ACHN (cell line): ENCODE measurements at places on chromosomes 3 and 15.

- DNase-seq = no peak
These were observed 97.9 kb downstream of the RAP2B start for GRCh38 chr3:153259956-153260355.

DNA sequence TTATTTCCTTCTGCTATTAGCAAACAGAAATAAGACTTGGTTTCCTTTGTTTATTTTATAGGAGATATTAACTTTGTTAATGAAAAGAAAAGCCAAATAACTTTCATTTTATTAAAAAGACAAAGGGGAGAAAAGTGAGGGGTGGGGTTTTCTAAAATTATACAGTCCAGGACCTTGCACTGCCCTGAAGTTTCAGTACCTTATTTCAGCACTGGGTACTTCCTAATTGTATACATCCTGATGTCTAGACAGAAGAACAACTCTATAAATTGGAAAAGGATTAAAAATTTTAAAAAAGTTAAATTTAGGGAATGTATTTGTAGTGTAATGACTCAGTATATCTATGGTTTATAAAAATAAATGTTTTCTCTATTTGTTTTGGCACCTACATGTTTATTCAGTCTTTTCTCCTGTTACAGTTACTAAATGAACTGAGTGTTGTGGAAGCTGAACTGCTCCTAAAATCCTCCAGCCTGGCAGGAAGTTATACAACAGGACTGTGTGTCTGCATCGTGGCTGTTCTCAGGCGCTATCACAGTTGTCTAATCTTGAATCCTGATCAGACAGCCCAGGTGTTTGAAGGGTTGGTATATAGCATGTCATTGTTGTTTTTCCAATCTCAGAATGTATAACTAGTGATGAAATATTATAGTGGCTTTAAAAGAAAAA lies 27.6 kb upstream of the P2RY13 start:
- no peak for DNase-seq

DNA sequence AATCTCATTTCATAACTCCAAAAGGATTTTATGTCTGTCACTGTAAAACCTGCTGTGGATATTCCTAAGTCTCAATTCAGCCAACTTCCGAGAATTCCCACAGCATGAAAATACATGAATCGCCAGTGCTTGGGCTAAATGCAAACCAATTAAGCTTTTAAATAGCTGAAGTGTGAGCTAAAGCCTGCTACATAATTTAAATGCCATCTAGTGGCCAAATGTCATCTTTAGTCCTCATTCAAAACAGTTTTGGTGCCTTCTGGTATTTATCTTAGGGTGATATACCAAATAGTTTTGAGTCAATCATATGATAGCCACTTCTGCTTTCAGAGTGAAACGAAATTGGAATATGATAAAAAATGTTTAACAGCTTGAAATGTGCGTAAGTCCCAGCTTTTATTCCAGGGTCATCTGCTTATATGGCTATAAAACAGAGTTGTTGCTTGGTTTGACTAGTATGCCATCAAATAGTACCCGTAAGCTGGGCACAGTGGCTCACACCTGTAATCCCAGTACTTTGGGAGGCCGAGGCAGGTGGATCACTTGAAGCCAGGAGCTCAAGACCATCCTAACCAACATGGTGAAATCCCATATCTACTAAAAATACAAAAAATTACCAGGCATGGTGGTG lies 41.8 kb upstream of the CCNL1 start:
- DNase-seq = peak; percentile 45

- peak; percentile 71 for DNase-seq
These were observed 12.6 kb upstream of the LMAN1L start for GRCh38 chr15:74799856-74800558.

GRCh38 chr3:65402597-65402996 lies 636.1 kb downstream of the MAGI1 start:
- DNase-seq = peak; percentile 92

GRCh38 chr3:156615592-156616173 lies 58.7 kb upstream of the TIPARP start:
- DNase-seq = peak; percentile 93

DNA sequence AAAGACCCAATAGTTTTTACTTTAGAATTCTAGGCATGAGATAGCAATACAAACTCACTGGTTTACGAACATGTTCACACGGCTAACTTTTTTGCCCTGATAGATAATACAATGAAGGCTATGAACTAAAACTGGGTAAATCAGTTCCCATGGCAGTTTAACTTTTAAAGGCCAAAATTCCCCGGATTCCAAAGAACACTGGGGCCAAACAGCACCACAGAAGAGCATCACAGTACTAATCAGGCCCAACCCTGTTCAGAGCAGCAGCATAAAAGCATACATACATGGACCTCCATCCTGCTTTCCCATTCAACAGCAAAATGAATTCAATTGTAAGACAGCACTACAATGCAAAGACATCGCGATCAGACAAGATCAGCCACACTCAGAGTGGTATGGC lies 540.3 kb upstream of the CCDC54 start:
- no peak for DNase-seq

- DNase-seq = no peak
These were observed 190.6 kb downstream of the SHQ1 start for GRCh38 chr3:72657666-72658065.

- DNase-seq = no peak
These were observed 457.0 kb upstream of the ALCAM start for GRCh38 chr3:104909721-104910120.

GRCh38 chr3:109098079-109098644 lies 19.8 kb downstream of the MORC1 start:
- peak; percentile 2 for DNase-seq

DNA sequence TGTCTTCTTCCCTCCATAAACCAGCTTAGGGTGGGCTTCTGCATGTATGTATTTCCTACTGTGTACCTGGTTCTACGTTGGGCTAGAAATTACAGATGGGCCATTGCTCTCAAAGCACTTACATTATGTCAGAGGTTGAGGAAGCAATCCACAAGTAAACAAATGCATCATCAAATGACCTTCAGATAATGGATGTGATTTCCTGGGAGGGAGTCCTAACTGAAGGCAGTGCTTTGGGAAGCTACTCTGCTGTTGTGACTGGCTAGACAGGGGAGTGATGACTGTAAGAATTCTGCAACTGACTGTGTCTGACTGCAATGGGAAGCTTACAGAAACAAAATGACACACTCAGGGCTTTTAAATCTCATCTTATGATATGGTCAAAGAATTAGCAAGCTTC lies 71.0 kb upstream of the PRR23E start:
- DNase-seq = no peak

GRCh38 chr3:125001557-125002413 lies 54.0 kb downstream of the HEG1 start:
- DNase-seq = no peak

- no peak for DNase-seq
These were observed 101.1 kb downstream of the LRIG1 start for GRCh38 chr3:66399529-66400232.

DNA sequence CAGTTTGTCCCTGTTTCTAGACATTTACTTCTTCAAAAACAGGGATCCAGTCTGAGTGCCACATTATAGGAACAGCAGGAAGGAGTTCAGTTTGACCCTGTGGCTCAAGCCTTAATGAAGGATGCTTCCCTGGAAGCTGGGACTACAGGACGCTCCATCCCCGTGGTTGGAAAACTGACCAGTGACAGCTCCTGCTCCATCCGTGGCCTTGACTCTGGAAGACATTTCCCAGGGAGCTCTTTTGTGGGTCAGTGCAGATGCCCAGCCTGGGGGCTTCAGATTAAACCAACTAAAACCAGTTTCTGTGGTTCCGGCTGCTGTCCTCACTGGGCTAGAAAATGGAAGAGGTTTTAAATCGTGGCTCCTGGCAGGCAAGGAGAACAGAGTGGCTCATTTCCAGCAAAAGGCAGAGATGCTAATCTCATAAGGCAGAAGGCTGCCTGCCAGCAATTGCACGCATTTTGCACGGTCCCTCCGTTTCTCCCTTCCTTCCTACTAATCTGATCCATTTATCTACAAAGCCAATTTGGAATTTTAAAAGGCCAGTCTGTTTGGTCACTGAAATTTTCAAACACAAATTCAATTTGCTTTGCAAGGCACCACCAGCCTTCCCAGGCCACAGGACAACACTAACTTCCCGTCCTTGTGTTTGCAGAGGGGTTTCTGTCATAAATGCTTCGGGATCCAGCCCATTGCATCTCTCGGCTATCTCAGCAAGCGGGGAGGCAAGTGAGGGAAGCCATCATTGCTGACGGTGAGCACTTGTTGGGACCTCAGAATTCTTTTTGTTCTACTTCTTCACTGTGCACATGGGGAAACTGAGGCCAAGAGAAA lies 6.2 kb upstream of the SSUH2 start:
- DNase-seq = no peak

DNA sequence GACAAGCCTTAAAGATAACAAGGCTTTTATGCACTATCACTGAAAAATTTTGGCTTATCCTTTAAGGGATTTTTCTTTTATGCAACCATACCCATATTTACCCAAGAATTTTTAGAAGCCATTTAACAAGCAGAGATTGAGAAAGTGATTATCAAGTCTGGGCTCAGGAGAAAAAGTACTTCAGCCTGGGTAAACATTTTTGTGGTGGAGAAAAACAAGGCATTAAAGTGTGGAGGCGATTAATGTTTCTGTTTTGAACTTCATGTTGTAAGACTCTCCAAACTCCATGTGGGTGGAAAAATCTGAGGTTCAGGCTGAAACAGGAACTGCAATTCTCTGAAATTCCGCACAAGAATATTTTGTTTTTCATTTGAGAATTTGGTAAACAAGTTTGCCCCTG lies 260.4 kb upstream of the KCNMB2 start:
- DNase-seq = no peak

DNA sequence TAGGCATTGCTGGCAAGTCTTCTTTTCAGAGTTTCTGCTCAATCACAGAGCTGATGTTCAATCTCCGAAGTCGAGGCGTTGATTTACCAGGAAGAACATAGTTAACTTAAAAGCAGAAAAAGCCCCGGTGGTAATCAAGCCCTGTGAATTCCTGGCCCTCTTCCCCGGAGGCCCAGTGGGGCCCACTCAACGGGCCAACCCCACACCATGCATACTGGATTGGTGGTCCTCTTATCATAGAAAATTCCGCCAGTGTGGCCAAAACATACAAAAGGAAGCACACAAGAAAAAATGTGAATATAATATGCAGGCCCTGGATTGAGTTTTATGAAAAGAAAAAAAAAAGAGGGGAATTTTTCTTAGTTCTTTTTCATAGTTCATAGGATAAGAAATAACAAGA lies 873.0 kb upstream of the NR2F2 start:
- DNase-seq = no peak

- no peak for DNase-seq
These were observed 512.0 kb upstream of the ZNF385D start for GRCh38 chr3:22263042-22263441.

GRCh38 chr15:89127054-89127702 lies 38.9 kb downstream of the ABHD2 start:
- no peak for DNase-seq

DNA sequence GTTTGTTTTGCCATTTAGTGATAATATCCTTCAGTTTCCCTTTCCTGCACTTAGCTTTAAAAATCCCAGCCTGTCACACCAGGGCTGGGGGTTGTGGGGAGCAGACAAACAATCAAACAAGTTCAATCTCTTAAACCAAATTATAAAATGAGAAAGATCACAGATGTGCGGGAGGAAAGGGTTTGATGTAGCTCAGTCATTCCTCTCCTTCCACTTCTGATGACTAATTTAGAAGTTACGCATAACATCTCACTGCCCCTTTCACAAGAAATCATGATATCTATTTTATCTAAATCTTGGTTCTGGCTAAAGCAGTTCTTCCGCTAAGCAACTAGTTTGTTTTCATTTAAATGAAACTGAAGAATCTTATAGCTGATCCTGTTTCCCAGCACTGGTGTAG lies 34.1 kb upstream of the ATG7 start:
- peak; percentile 53 for DNase-seq

GRCh38 chr15:92495446-92495845 lies 101.8 kb downstream of the ST8SIA2 start:
- no peak for DNase-seq

DNA sequence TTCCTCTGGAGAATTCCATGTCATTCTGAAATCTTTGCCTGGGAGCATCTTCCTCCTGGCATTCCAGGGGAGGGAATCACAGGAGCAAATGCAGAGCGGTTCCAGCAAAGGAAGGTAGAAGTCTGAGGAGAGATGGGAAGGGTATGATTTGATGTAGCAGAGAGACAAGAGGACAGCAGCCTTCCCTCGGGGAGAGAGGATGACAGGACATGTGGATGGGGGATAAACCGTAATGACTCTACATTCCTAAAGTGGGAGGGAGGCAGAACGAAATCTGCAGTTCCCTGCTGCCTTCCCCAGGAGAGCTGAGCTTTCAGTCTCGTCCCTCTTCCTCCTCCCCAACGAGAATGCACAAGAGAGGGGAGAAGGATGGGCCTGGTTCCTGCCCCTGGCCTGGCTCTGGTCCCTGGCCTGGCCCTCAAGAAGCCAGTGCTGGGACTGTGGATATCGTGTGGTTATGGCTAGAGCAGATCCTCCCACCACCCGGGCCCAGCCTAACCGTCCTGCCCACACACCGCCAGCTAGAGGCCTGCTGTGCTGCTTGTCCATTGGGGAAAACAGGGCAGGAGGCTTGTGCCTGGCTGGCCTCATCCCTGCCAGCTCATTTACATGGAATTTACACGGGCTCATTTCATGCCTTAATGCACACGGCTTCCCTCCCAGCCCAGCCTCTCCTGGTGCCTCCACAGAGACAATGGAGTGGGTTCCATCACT lies 26.6 kb downstream of the SEMA7A start:
- peak; percentile 87 for DNase-seq

DNA sequence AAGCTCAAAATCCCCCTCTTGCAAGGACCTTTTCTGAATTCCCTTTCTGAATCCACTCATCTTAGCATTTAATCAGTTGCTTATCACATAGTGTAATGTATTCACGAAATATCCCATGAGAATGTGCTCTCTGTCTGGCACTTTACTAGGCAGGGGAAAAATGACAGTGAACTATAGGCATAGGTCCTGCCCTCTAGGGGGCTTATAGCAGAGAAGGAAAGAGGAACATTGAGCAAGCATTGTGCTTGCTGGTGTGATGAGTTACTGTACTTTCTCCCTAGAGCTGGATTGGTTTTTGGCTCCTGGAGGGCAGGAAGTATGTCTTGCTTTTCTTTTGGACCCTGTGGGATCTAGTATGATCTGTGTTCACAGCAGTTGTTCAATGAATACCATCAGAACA lies 26.5 kb downstream of the DUOX2 start:
- DNase-seq = no peak

DNA sequence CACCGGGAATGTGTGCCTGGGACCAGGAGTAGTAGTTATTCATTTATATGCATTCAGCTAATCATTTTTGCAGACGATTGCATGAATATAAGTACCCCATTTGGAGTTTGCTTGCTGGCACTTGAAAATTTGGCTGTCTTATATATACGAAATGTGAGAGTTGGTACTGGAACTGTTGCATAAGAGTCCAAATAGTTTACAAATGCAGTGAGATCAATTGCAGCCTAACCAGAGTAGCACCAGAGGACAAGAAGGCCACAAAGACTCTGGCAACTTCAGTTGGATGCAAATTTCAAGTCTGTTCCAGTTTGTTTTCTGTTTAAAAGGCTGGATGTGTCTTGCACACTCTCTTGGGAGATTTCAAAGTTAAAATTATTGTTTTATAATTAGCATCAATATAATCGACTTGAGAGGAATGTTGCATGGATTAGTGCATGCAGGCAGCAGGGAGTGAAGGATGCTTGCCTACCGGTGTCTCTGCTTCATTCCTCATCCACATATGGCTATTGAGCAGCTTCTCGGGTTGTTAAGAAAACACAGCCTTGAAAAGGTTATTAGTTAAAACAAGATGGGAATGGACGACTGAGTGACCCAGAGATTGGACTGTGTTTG lies 213.0 kb downstream of the PTPRG start:
- DNase-seq = no peak

- no peak for DNase-seq
These were observed 90.5 kb downstream of the LRRC28 start for GRCh38 chr15:99341786-99342185.
